ENCODE measurements at places on chromosomes 5 and 9.

GRCh38 chr5:78005021-78005785 lies 229.1 kb upstream of the TBCA start:
- no peak for DNase-seq

GRCh38 chr9:1535051-1535450 lies 480.1 kb upstream of the SMARCA2 start:
- no peak for DNase-seq

DNA sequence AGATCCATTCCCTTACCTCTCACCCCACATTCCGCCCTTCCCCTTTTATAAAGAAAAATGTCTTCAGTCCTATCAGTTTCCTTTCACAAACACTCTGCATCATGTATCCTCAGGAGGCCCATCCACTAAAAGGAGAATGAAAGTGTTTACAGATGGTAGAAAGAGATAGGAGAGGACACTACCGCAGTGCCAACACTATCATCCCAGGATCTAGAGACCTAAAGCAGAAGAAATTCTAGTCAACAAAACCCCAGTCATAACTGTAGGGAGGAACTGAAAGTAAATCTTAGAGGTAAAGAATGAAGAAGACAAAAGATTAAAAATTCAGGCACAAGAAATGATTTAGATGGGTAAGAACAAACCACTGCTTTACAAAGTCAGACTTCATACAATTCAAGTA lies 114.1 kb downstream of the MLLT3 start:
- DNase-seq = peak; percentile 20

GRCh38 chr9:120191141-120191540 lies 388.8 kb downstream of the CDK5RAP2 start:
- no peak for DNase-seq

DNA sequence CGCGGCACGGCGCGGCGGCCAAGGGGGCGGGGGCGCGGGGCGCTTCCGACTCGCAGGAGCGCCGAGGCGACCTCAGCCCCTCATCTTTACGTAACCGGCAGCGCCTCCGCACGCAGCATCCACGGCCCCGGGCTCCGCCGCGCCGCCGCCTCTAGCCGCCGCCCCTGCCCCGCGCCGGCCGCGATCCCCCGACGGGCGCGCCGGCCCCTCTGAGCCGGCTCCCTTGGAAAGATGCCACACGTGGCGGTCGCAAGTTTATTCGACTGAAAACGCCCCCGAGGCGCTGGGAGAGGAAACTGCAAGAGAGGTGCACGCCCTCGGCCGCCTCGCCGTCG lies 1.0 kb downstream of the KLF9 start:
- peak; percentile 36 for DNase-seq

DNA sequence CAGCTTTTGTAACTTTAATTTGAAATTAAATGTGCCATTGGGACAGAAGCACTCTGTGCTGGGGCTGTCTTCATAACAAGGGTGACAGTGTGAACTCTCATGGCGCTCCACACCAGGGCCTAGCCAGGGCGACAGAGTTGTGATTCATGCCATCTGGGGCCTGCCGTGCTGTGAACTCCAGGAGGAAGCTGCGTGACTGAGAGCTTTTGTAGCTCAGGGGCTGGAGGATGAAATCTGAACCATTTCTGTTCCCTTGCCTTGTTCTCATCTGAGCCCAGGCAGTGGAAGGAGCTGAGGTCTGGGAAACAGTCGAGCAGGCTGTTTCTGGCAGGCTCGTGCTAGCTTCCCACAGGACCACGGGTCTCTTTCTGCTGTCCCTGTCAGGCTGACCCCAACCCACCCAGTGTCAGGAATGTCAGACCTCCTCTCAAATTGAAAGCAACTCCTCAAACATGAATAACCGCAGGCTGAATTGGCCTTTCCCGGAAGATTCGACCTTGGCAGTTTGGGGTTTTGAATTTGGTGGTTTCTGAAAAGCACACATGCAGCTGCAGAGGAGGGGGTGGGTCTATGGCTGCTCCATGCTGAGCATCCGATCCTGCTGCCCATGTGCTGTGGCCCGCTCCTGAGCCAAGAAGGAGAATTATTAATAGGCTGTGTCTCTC lies 69.2 kb upstream of the RPS23 start:
- DNase-seq = no peak

GRCh38 chr5:81209869-81210493 lies 23.1 kb upstream of the CKMT2 start:
- DNase-seq = no peak

GRCh38 chr9:104903609-104904008 lies 24.3 kb downstream of the ABCA1 start:
- no peak for DNase-seq

DNA sequence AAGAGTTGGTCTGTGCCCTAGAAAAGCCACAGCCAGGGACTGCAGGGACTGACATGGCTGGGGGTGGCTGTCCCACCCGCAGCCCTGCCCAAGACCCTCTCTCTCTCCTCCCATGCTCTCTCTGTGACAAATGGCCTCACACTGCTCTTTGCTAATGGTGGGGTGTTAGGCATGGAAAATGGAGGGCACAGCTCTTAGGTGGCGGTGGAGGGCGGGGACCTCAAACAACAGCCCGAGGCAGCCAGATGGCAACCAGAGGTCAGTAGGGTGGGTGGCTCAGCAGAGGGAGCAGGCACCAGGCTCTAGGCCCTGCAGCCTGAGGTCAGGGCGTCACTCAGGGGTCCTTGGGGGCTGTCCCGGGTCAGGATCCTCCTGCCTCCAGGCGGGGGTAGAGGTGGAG lies 73.9 kb upstream of the DAB2IP start:
- no peak for DNase-seq

DNA sequence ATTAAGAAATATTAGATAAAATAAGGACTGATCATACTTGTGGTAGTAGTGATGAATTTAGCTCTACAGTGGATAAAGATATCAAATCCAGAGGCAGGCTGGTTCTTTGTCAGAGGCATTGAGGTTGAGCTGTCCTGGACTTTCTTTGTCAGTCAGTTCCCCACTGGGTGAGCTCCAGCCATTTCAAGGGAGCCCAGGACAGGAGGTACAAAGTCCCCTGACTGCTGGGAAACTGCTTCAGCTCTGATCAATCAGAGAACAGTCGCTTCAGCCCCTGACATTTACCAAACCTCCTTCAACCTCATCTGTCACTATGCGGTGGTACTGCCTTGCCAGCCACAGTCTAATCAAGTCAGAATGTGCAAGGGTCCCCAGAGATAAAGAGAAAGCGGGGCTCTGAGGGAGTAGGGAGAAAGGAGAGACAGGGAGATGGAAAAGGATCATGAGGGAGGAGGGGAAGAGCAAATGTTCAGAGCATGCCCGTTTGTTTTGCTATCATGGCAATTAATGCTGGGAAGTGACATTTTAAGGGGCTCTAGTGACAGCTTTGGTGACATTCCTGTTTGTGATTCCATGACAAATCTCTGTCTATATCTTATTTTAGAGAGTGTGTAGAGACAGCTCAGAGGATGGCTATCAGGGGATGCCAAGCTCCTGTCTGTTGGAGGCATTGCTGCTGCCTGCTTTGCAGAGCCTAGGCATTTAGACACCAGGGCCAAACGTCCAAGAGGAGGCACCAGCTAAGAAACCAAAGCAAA lies 223.2 kb downstream of the ASTN2 start:
- no peak for DNase-seq

GRCh38 chr9:121281614-121282276 lies 13.8 kb downstream of the GSN start:
- DNase-seq = no peak

GRCh38 chr5:125298258-125298657 lies 551.8 kb upstream of the ZNF608 start:
- no peak for DNase-seq

DNA sequence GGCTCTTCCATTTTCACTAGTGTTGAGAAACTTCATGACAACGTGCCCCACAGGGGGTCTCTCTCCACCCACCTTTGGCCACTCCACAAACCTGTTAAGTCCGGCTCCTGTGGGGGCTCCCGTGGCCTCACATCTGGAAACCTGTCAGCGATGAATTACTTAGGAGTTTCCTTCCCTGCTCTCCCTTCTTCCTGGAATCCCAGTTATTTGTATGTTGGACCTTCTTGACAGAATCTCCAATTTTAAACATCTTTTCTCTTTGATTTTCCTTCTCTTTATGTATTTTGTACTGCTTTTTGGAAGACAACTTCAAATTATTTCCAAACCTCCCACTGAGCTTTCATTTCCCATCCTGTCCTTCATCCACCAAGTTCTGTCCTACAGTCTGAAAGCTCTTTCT lies 55.1 kb upstream of the NRARP start:
- DNase-seq = no peak

Measured in GM12891 (cell line).